Caki2 (cell line): ENCODE measurements at places on chromosomes 3 and 15. TPM values are rescaled to one million over a fixed set of nuclear protein-coding genes. Genes with fewer than 3 reads are reported as not detected.
A peak's percentile ranks its signal among the peaks of the same experiment; 100 is the strongest.

GRCh38 chr3:58274027-58274614 lies 31.9 kb upstream of the RPP14 start:
- DNase-seq = no peak

DNA sequence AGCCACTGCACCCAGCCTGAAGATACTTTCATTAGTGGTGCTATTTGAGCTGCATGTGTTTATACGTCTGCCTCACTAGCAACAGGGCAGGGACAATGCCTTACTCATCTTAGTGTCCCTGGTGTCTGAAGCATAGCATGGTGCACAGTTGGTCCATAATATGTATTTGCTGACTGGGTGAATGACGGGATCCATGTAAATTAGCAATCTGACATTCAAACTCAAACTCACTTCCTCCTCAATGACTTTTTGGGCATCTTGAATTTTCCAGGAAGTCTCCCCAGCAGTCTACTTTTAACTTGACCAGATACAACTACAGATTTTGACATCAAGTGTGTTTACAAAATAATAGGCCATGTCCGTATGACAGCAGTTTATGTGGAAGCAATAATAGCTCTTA lies 3.0 kb upstream of the LDHAL6B start:
- DNase-seq = no peak

GRCh38 chr3:58296269-58296668 lies 9.8 kb upstream of the RPP14 start:
- no peak for DNase-seq

DNA sequence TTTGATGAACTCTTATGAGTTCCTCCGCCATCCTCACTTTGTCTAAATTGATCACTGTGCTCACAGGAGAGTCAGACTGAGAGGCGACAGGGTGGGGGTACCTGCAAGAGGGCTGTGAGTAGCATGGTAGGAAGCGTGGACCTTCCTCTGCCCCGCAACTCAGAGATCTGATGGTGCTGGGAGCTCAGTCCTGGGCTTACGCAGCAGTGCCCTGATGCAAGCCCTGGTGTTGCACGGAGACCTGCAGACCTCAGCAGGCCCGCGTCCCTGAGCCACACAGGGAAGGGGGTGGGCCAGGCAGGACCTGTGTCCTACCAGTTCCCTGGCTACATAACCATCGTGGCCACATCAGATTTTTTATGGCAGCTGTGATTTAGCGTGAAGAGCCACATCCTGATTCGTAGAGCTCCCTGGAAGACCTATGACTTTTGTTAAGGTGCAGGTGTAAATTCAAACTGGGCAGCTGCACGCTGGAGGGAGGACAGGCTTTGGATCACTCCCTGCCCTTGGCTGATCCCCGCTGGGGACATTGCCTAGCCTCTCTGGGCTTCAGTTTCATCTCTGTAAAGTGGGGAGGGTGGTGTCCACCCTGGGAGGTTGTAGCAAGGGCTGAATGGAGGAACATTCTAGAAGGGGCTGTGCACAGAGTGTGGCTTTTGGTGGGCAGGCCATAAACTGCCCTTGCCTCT lies 176.1 kb downstream of the KLF13 start:
- no peak for DNase-seq

DNA sequence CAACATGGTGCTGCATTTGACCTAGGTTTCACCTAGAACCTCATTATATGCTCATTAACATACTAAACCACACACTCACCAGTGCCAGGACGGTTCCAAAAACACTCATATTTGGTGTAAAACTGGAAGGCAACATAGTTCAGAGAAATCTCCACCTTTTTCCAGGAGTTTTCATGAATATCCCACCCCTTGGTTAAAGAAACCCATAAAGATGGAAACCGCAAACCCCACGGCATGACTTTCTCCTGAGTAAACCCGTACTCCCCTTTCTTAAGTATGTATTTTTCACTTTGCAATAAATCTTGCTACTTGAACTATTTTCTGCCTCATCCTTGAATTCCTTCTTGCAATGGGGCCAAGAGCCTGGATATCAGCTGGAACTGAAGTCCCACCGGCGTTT lies 379.3 kb downstream of the MAGI1 start:
- no peak for DNase-seq

- DNase-seq = peak; percentile 70
These were observed 175.0 kb downstream of the CFAP20DC start for GRCh38 chr3:58874795-58875194.

The PLA2G4D gene
- total RNA-seq = not detected in 2 replicates

GRCh38 chr15:34078900-34079299 lies 22.8 kb downstream of the EMC7 start:
- DNase-seq = no peak

DNA sequence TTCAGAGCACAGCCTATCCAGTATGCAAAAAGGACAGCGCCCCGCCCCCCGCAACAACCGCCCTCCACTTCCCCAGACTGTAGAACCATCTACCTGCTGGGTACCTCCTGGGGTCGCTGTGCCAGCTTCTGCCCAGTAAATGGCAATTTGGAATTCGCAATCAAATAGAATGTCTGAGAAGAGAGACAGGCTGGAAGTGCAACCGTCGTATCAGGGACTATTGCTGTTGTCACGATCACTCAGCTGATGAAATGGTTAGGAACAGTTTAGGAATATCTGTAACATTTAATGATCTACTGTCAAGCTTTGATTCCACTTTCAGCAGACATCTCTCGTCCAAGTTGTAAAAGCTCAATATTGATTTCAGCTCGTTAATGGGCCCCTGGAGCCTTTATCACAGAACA lies 13.3 kb upstream of the PARL start:
- DNase-seq = no peak

The FRMD4B gene
- total RNA-seq = 6.0 and 17.4 TPM in 2 replicates

GRCh38 chr3:188339410-188340295 lies 185.7 kb downstream of the LPP start:
- DNase-seq = no peak

GRCh38 chr15:69854521-69855181 lies 243.1 kb downstream of the TLE3 start:
- peak; percentile 63 for DNase-seq

- DNase-seq = no peak
These were observed at the start of gene FBLN2 for GRCh38 chr3:13548696-13549622. Gene FBLN2, plus strand, starts transcription at chr3:13549125. Its CDS starts 21,231 bp downstream, at chr3:13570356.

DNA sequence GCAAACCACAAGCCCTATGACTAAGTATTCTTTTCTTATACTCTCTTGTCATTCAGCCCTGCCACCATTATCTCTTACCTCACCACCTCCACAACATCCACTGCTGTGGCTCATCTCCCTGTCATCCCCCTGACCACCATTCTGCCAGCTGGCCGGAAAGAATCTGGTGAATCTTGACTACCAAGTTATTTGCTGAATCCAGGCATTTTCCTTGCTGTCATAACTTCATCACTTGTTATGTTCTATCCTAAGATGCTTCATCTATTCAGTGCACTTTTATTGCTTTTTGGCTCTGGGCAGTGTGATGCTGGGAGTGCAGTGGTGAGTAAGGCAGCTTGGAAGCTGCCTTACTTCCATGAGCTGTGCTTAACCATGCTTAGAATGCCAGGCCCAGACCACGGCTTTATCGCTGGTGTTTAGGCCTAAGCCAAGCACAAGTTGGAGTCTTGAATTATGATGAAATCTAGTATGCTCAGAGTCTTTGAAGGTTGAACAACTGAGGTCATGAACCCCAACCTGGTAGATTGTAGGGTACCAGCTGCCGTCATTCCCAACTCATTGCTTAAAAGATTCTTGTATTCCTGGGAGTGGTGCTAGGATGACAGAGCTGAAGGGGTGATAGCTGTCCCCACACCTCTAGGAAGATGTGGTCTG lies 27.0 kb upstream of the APH1B start:
- peak; percentile 21 for DNase-seq

GRCh38 chr3:50126287-50127211 lies 28.6 kb upstream of the SEMA3F start:
- peak; percentile 23 for DNase-seq

The CRELD1 gene
- 12.7 and 22.6 TPM in 2 replicates for total RNA-seq

DNA sequence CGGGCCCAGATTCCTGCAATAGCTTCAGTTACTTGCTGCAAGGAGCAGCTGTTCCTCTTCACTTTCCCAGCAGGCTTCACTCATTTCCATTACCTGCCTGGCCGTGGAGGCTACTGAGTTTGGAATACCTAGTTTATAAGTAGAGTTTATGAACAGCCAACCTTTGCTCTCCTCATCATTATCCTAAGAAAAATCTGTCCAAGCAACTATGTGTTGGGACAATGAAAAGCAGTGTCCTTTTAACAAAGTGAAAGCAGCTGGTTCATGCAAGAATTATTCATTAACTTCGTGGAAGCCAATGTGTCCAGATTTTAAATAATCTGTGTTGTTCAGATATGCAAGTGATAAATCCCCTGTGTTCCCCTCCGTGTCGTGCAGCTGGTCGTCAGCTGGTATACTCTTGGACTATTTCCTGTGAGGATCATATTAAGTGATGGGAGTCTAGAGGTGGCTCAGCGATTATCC lies 39.3 kb upstream of the SSR3 start:
- peak; percentile 44 for DNase-seq

The CDHR4 gene
- not detected in 2 replicates for total RNA-seq

GRCh38 chr15:29805043-29805707 lies 17.1 kb downstream of the TJP1 start:
- DNase-seq = no peak

The TF gene
- total RNA-seq = not detected in 2 replicates

GRCh38 chr3:159910991-159911663 lies 77.5 kb upstream of the IL12A start:
- no peak for DNase-seq

DNA sequence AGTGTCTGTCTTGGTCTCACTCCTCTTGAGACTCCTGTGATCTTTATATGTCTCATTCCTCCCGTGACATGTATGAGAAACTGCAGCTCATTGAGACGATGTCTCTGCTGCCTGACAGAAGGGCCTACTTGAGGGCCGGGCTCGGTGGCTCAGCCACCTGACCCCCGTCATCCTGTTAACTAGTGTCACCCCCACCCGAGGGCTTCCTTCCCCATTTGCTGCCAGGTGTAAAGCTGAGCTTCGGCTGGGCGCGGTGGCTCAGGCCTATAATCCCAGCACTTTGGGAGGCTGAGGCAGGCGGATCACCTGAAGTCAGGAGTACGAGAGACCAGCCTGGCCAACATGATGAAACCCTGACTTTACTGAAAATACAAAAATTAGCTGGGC lies 12.7 kb downstream of the SEMA4B start:
- DNase-seq = no peak

The TJP1 gene
- total RNA-seq = 25.0 and 39.3 TPM in 2 replicates

DNA sequence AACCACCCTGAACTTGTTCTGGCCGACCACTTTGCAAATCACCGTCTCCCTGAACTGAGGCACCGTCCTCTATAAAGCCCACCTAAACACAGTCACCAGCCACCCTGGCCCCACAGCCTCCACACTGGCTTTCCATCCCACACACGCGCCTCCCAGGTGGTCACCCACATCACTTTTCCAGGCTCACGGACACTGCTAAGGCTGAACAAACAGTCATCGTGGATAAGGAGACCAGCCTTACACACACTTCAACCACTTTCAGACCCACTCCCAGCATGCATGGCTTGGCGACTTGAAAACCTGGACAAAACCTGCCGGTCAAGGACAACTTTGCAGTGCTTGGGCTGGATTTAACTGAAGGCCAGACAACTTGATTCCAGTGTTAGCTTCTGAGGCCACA lies 8.4 kb downstream of the CHSY1 start:
- DNase-seq = no peak

DNA sequence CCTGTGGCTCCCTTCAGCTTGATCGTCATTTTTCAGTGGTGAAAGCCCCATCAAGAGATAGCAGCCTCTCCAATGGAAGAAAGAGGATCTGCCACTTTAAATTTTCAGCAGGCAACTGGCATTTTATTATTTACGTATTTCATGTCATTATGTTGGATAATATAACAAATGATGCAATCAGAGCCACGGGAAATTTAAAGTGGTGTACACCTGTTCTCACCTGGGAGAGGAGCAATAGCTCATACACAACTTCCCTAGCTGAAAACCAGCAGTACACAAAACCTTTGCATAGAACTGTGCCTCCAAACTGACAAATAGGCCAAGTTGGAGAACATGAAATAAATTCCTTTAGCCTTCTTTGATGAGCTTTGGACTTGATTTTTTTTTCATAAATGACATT lies 136.9 kb downstream of the SATB1 start:
- DNase-seq = no peak

DNA sequence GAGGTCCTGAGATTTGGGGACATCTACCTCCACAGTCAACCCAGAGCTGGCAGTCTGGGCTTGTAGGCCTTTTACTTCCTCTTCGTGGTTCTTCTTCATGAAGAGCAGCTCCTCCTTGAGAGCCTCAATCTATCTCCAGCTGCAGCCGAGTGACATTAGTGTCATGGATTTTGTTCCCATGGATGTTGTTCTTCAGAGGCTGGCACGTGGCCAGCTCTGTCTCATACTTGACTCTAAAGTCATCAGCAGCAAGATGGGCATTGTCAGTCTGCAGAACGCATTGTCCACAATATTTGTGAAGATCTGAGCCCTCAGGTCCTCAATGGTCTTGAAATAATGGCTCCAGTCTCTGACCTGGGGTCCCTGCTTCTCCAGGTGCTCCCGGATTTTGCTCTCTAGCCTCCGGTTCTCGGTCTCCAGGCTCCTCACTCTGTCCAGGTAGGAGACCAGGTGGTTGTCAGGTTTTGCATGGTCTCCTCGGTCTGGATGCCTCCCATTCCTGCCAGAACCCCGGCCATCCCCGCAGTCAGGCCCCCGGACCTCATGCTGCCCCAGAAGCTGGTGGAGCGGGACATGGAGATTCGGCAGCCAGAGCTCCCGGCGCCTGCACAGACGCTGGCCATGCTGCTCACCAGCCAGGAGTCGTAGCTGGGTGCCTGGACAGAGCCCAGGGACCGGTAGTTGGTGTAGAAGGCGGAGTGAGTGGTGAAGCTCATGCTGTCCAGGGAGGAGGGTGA lies 3.4 kb upstream of the CCNL1 start:
- DNase-seq = no peak

The IL20RB gene
- 1.0 and 2.8 TPM in 2 replicates for total RNA-seq

DNA sequence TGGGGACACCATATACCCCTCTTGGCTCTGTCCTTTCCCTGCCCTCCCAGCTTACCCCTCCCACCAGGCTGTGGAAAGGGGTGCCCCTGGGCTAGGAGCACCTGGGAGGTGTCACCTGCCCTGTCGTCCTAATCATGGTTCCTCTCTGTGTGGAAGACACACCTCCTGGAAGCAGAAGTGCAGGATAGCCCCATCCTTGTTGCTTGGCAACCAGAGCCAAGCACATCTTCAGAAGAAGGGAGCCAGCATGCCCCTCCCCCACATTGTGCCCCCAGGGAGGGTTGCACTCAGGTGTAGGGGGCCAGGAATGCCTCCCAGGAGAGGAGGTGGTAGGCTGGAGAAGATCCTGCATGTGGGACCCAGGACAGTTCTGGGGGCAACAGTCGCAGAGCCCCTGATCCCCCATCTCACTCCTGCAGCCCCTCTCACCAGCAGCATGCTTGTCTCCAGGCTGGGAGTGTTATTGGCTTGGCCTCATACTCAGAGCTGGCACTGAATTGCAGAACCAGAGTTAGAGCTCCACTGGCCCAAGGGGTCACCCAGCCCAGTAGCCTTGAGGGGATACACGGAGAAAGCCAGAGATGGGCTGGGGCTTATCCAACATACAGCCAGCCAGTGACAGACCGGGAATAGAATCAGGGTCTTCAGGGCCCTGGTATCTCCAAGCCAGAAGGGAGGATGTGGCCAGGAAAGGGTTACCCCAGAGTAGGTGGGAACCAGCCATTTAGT lies 8.4 kb downstream of the RAB6B start:
- DNase-seq = no peak
